ENCODE measurements at places on chromosomes 4 and X. TPM values are rescaled to one million over a fixed set of nuclear protein-coding genes. Genes with fewer than 3 reads are reported as not detected.

DNA sequence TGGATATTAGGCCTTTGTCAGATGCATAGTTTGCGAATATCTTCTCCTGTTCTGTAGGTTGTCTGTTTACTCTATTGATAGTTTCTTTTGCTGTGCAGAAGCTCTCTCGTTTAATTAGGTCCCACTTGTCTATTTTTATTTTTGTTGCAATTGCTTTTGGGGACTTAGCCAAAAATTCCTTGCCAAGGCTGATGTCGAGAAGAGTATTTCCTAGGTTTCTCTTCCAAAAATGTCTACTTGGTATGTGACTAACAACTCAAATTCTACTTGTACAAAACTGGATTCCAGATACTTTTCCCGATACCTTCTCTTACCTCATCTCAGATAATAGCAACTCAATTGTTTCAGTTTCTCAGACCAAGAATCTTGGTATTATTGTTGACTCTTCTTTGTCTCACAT is 142.4 kb upstream of the GLRA2 start:
- peak; percentile 0 for DNase-seq

ARHGEF9 gene
- 6.4 TPM for total RNA-seq

SMIM31 gene
- total RNA-seq, result not detected

TLR2 gene
- total RNA-seq, result not detected

GRCh38 chrX:17547658-17548057 is 172.7 kb downstream of the NHS start:
- DNase-seq, result no peak

DNA sequence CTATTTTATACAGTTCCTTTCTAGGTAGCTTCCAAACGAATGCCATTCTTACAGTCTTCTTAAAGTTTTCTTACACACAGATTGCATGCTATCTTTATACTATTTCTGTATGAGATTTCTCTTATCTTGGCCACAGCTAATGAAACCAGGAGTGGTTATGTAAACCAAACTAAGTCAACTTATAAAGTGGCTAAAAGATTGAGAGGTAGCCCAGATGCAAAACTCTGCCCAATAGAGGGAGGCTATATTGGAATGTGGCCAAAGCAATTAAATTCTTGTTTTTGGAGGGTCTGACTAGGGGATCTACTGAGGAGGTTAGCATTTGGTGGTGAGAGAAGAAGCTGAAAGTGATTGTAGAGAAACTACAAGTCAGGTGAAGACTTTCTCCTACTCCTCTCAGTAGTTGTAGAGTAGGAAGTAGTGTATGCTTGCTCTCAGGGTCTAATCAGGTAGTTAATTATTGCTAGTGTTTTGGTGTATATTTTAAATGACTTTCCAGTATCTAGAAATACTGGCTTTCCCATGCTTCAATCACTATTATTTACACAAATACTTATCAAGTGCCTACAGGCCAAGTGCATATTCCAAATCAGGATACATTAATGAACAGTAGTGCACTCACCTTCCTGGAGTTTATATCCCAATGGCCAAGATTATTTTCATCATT is 104.2 kb upstream of the HPGD start:
- no peak for DNase-seq
